ENCODE measurements at places on chromosomes 16 and 17.

- peak; percentile 77 for DNase-seq
Measured at GRCh38 chr17:72370819-72371218, 250.0 kb downstream of the SOX9 start.

DNA sequence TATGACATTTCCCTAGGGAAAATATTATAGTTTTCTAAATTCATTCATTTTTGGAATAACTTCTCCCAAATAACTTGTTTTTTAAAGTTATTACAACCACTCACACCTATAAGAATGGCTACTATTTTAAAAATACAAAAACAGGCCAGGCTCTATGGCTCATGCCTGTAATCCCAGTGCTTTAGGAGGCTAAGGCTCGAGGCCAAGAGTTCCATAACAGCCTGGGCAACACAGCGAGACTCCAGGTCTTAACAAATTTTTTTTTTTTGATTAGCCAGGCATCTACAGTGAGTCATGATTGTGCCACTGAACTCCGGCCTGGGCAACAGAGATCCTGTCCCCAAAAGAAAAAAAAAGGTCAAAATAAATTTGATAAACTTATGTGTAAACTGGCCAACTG, 43.6 kb upstream of the YPEL2 start:
- DNase-seq = peak; percentile 20

- no peak for DNase-seq
Measured at GRCh38 chr17:5552841-5553240, 31.5 kb downstream of the NLRP1 start.

GRCh38 chr17:77117415-77117814, 23.4 kb upstream of the SEC14L1 start:
- DNase-seq = no peak

GRCh38 chr16:75909746-75910145, 183.5 kb upstream of the CPHXL start:
- DNase-seq = no peak

DNA sequence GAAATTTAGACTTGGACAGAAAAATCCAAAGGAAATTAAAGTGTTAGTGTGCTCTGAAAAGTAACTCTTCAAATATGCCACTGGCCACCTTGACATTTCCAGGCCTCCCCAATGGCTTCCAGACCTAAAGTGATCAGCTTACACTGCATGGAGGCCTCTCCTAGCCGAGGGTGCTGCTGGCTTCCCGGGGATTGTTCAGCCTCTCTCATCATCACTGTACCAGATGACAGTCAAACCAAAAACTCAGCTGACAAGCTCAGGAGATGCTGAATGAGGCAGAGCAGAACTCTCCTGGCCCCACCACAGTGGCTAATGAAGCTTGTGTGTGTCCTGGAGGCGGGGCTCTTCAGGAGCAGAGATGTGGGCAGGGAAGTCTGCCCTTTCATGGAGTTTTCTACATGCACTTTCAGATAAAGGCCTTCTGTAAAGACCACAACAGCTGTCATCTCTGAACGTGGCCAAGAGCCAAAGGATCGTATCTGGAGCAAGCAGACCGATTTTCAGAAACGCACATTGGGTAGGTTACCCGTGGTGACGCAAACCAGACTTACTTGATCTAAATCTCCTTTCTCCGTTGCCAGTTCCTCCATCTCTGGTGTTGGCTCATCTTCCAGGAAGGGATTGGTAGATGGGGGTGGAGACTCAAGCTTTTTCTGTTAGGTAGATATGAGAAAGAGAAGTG, 113.3 kb downstream of the VPS53 start:
- DNase-seq = no peak
